ENCODE measurements at places on chromosomes 12 and 14.

- no peak for DNase-seq
Observed at GRCh38 chr14:80150301-80150700, 61.0 kb downstream of the DIO2 start.

GRCh38 chr12:124493809-124494750 is 73.3 kb downstream of the NCOR2 start:
- DNase-seq: no peak

DNA sequence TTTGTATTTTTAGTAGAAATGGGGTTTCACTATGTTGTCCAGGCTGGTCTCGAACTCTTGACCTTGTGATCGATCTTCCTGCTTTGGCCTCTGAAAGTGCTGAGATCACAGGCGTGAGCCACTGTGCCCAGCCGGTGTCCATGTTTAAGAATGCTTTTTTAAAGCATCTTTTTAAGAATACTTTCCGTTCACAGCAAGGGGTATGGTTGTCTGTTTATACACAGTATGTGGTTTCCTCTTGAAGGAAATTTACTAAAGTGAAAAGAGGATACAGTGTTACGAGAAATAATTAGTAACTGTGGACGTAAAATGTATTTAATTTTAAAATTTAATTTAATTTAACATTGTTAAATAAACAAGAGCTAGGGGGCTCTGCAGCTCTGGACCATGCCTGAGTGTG is 73.4 kb downstream of the GSC start:
- DNase-seq: no peak

DNA sequence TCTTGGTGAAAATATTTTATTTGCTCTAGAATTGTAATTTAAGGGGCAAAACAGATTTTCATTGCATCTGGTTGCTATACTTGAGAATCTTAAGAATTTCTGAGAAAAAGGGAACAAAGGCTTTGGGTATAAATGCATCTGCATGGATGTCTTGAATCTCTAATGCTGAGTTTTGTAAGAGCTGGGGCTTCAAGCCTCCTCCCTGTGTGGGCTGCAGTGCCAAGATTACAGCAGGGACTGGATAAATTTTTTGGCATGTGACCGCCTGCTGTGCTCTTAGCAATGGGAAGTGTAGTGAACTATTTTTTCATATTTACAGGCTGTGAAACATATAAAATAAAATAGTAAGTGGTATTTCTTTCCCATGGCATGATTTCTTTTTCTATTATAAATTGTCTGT is 70.0 kb downstream of the SLC38A6 start:
- peak; percentile 13 for DNase-seq

DNA sequence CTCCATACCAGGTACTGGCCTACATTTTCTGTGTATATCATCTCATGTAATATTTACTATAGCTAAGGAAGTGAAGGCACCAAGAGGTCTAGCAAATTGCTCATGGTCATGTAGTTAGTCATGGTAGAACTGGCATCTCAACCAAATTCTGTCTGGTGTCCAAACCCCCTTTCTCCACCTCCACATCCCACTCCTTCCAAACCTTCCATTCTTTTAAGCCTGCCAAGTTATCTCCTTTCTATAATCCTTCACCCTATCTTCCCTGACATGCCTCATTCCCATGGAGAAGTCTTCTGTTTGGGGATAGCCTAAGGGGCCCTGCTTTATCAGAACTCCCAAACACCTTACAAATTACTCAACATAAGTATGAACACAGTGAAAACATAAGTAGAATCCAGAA is 196.2 kb upstream of the HMGA2 start:
- DNase-seq: no peak

- DNase-seq: no peak
Observed at GRCh38 chr14:75429562-75429961, 1.7 kb downstream of the JDP2 start.

GRCh38 chr12:121610239-121611149 is 15.8 kb upstream of the ORAI1 start:
- DNase-seq: peak; percentile 80
